ENCODE measurements at places on chromosomes 7 and 10. TPM values are rescaled to one million over a fixed set of nuclear protein-coding genes. Genes with fewer than 3 reads are reported as not detected.

Gene NKX1-2
- total RNA-seq: 1.3 TPM

Gene SUGCT
- 5.3 TPM for total RNA-seq

Gene TMEM140
- 3.0 TPM for total RNA-seq

Gene PRLHR
- total RNA-seq: 0.69 TPM

Gene HOXA11
- total RNA-seq: not detected

Gene ASB10
- not detected for total RNA-seq

Gene ORC5
- 42.1 TPM for total RNA-seq

Gene CALML3
- not detected for total RNA-seq

Gene CALN1
- total RNA-seq: 14.7 TPM

Gene BTBD16
- total RNA-seq: 0.59 TPM

Gene GPR158
- 24.6 TPM for total RNA-seq

Gene NPY4R
- 0.30 TPM for total RNA-seq

Gene LAMB1
- 158 TPM for total RNA-seq

Gene MYH16
- total RNA-seq: not detected

Gene PANK1
- total RNA-seq: 36.1 TPM

Gene SORCS1
- total RNA-seq: 38.0 TPM

Gene ASAH2
- 6.1 TPM for total RNA-seq

Gene SEMA3E
- total RNA-seq: 11.8 TPM

Gene CALCR
- total RNA-seq: 0.39 TPM

Gene FIGNL1
- total RNA-seq: 28.7 TPM

Gene PIP
- not detected for total RNA-seq

Gene PTPN20
- 20.0 TPM for total RNA-seq

Gene TUBAL3
- total RNA-seq: 0.66 TPM

Gene TAS2R3
- total RNA-seq: 3.6 TPM

Gene RBP3
- total RNA-seq: not detected

Gene ERVW-1
- not detected for total RNA-seq

Gene CYP2C19
- total RNA-seq: 0.22 TPM

Gene DOCK4
- 40.3 TPM for total RNA-seq

Gene ITGB8
- 57.4 TPM for total RNA-seq

Gene TAS2R41
- not detected for total RNA-seq

Gene CALHM1
- 0.06 TPM for total RNA-seq

Gene CNNM2
- total RNA-seq: 13.0 TPM
